Retina (tissue), 1 donor: ENCODE measurements at places on chromosomes 11 and 22.

DNA sequence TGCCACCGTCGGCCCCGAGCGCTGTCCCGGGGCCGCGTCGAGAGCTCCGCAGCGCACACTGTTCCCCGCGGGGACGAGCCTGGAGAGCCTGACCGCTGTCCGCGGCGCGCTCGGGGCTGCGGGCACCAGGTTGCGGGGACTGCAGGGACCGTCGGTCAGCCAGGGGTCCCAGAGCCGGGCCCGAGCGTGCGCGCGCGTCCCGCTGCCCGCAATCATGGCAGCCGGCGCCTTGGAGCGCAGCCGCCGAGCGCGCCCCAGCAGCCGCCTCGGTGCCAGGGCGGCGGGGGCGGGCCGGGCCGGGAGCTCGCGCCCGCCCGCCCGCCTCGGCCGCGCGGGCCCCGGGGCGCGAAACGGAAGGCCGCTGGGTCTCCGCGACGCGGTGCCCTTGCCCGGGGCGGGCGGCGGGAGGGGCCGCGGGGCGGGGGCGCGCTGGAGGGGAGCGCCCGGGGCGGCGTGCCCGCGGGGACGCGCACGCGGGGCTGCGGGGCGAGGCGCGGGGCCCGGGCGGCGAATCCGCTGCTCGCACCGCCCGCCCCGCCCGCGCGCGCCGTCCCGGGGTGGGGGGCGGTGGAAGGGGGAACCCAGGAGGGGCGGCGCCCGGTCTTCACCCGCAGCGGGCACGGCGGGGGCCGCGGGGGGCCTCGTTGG is 79.4 kb upstream of the PPARA start:
- DNase-seq: no peak

DNA sequence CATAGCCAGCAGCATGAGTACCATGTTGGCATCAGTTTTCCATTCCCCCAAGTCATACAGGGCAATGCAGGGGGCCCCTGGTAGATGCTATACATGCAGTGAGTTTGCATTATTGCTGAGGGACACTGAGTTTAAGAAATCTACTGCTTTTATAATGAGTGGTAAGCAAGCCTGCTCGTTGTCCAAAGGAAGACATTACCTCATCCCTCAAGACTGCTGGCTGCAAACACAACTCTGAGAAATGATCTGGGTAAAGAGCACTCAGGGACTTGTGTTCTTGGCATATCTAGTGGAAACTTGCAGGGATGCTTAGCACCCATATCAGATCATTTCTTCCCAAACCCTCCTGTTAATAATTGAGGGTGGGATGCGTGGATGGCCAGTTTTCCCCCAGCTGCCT is 77.9 kb downstream of the CWC15 start:
- DNase-seq: no peak

- DNase-seq: no peak
Measured at GRCh38 chr11:22666325-22666687, at the start of gene GAS2. GAS2 (plus strand) TSS chr11:22666611; CDS start chr11:22674870, 8,259 bp downstream.

DNA sequence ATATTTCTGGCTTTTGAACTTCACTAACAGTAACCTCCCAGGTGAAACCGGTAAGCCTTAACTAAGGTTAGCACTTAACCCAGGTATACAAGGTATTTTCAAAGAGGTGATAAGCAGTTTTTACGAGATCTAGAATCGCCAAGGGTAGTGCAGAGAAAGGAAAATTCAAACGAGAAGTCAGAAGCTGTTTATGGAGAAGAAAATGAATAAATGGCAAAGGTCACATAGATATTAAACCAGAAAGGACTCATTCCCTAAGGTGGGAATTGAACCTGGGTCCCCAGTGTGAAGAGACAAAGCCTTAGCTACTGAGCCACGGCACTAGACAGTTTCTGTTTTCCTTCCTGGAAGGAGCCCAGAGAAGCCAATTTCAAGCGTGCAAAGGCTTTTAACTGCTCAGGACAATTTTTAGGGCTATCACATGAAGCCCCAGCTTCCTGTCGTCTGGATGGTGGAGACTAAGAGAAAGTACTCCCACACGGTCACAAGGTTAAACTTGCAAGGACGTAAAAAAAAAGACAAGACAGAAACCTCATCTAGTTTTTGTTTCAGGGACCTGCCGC is 5.7 kb upstream of the C1QTNF6 start:
- no peak for DNase-seq

DNA sequence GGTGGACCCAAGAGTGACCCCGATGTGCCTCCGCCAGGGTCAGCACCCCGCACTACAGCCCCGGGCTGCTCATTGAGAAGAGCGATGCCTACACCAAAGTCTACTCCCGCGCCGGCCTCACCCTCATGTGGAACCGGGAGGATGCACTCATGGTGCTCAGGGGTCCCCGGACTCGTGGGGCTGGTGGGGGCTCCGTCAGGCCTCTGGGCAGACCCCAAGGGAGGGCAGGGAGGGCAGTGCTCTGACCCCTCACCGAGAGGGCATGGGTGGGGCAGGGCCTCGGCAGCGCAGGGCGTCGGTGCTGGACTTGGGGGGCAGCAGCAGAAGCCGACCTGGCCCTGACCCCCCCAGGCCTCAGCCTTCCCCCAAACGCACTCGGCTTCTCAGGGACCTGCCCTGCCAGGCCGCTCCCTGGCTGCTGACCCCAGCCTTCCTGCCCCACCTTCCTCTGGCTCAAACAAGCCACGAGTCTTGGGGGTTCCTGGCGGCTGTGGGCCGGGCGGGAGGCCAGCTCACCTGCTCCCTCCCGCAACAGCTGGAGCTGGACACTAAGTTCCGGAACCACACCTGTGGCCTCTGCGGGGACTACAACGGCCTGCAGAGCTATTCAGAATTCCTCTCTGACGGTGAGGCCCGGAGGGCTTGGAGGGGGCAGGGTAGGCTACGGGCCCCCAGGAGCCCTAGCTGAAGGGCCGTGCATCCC is 2.9 kb downstream of the MUC2 start:
- no peak for DNase-seq

DNA sequence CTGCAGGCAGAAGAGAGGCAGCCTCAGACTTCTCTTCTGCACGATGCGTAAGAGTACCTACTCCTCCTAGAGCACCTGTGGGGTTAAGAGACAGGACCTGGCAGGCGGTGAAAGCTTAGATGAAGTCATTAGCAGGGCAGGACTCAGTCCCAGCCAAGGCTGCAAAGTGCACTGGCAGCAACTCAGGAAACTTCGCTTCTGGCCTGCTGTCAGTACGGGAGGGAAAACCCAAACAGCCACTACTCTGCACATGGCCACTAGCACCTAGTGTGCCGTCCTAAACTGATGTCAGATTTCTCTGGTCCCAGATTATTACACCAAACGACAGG is 8.8 kb upstream of the KLHL35 start:
- no peak for DNase-seq

DNA sequence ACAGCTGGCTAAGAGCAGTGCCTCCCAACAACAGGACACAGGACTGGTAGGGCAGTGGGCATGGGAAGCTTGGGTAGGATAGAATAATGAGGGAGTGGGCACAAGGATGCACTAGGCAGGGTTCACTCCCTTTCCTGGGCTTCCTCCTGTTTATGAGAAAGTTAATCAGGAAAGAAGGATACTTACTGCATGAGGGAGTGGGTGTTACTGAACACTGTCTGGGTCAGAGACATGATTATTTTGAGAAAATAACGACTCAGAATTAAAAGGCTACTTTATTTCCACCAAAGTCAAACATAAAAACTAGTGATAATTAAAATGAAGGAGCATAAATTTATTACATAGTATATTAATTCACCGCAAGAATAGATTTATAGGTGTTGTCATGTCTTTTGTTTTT is 35.8 kb downstream of the NCAM1 start:
- no peak for DNase-seq

DNA sequence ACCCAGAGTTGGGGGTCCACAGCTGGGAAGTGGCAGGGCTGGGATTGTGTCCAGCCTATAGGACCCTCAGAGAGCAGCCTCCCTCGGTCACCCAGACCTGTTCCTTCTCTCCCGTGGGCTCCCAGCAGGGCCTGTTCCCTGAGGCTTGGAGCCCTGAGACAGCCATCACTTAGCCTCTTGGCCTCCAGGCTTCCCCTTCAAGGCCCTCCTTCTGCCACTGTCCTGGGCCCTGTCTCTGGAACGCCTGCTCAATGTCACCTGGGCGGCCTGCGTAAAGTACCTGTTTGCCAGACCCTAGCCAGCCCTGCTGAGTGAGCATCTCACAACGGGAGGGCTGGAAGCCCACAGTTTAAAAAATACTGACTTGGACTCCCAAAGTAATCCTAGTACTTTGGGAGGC is 6.5 kb downstream of the MGAT3 start:
- DNase-seq: no peak

- DNase-seq: peak; percentile 21
Measured at GRCh38 chr11:69105461-69106030, 50.2 kb upstream of the SMIM38 start.
